ENCODE measurements at places on chromosomes 4 and X.
A peak's percentile ranks its signal among the peaks of the same experiment; 100 is the strongest.

DNA sequence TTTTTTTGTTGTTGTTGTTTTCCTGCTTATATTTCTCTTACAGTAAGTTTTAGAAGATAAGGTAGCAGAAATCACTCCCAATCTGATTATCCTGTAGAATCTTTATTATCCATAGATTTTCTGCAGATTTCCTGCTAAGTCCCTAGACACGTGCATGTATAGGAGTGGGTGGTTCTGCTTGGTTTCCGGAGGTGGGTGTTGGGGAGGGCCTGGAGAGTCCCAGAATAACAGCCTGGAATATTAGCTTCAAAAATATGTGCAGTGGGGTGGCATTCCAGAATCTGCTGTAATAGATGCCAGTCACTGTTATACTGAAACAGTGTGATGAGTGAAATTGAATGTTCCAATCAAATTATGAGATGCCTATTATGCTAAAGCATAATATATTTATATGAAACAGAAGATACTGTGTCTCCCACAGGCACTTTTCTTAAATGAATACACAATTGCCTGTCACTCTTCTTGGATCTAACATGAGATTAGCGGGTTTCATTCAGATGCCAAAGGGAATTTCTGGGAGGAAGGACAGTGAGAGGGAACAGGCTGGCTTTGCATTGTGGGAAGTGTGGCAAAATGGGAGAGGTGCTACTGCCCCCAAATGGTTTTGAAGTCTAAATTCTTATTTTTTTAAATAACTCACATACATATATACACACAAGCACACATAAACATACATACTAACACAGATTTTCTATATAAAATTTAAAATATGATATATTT, 37.6 kb downstream of the C4orf50 start:
- DNase-seq: no peak

DNA sequence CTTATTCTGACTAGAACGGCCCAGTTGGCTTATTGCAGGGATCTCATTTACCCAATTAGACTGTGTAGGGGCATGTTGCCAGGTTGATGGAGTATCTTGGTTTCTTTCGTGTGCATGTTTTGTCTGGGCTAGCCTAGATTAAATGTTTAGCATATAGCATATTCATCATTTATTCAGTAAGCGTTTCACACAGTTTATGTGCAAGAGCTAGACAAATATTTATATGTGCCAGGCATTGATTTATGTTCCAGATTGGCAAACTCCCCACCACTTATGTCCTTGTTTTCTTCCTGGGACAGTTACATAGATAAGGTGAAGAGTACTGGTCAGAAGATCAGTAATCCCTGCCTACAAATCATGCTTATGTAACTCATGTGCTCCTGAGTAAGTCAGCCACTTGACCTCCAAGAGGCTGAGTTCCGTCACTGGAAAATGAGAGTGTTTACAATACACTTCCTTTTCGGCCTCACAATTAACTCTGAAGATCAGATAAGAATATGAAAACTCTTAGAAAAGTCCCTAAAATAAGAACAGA, 57.2 kb downstream of the RUFY3 start:
- DNase-seq: no peak

DNA sequence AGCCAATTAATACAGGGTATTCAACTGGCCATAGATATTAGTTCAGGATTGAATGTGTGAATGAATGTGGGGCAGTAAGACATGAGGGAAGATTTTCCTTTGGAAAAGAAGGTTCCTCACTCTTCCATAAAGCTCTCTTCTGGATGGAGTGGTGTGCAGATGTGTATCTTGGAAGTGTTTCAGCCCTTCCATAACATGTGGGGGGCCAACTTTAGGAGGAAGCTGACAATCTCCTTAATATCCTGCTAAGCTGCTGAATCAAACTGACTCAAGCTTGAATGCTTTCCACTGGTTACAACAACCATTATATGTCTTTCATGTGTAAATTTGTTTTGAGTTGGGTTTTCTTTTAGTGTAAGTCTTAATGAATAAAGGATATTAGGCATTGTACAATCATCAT, 40.3 kb downstream of the FANCB start:
- DNase-seq: no peak

DNA sequence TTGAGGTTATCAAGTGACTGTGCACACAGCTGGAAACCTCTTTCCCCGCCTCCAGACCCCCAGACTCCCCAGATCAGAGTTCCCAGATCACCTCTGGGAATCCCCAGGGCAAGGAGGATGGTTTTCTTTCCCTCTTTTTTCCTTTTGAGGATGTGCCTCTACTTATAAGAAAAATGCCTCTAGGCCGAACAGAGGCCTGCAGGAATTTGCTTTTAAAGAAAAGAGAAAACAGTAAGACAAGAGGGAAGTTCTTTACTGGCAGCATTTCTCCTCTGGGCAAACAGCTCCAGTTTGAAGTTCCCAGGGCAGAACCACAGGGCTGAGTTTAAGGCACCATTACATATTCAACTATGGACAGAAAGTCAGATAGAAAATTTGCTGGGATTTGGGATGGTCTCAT, 837.9 kb upstream of the LCORL start:
- DNase-seq: no peak

- no peak for DNase-seq
Measured at GRCh38 chr4:4247696-4248028, 361 bp downstream of the TMEM128 start.

- no peak for DNase-seq
Measured at GRCh38 chr4:174550541-174550940, 28.3 kb upstream of the HPGD start.

DNA sequence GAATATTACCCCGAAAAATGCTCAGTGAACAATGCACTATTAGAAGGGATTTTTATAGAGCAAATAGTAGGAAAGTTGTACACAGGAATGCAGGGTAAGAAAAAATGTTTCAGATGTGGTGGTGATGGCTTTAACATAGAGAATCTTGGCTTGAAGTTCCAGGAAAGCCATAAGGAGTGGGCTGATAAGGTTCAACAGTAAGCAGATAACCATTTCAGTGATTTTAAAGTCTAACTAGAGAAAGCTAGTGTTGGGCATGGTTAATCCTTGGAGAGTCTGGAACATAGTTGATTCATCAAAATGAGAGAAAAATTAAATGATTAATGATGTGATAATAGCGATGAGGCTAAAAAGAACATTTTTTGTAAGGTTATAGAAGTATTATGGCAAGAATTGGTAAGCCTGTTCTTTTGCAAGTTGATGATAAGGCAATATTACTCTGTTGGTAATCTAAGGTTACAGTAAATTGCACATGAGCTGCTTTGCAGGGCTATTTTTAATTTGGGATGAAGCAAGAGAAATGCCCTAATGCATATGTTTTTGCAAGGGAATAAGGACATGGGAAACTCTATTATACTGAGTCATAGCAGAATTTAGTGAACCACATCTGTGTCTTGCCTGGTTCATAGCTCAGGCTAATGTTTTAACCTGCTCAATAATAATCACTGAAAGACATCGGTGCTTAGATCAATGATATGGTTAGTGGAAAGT, 44.3 kb downstream of the GALNTL6 start:
- no peak for DNase-seq

DNA sequence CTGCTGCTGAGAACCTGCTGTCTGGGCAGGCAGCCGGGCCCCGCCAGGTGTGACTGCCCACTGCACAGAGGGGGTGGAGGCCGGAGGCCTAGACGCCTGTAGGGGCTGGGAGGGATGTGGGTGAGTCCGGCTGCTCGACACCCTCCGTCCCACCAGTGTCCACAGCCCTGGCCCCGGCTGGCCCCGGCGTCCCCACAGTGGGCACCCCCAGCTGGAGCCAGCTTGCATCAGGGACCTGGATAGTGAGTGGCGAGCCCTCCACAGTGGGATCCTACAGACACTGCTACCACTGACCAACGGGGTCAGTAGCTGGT, 34.7 kb upstream of the SPON2 start:
- DNase-seq: no peak

DNA sequence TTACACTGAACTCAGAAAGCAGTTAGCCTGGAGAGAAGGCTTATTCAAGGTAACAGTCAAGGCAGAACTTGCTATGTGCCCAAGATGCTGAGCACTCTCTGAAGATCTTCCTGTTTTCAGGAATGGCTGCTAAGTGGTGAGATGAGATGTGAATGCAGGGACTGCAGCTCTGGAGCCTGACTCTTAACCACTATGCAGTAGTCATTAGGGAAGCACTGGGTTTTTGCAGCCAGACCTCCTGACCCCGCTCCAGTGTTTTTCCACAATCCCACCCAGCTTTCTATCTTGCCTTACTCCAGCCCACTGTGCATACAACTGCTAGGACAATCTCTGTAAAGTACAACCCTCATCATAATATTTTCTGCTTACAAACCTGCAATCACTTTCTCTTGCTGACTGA, 95.2 kb upstream of the LNX1 start:
- DNase-seq: no peak

DNA sequence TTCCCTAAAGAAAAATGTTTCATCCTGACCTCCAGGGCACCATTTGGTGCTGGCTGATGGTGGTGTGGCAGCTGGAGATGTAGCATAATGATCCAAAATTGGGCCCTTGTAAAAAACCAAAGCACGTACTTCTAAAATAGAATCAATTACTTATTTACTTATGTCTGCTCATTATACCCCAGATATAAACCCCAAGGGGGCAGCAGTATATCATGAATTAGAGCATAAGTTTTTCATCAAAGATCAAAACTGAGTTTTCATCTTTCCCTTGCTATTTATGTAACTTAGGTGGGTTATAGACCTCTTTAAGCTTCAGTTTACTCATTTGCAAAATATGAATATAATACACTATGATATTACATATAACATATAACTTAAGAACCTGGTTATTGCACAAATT, 241.1 kb downstream of the TACR3 start:
- DNase-seq: no peak

DNA sequence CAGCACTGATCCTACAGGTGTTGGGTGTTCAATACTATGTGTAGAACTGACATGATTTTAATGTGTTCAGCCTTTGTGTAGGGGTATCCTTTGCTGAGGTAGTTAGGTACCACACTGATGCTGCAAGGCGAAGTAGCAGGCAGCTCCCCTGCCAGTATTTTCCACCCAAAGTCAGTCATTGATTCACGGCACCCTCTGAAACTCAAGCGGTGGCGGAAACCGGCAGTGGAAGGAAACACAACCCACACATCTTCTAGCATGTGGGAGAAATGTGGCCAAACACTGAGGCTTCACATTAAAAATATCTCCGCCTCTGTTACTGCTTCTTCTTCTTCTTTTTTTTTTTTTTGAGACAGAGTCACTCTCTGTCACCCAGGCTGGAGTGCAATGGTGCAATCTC, 126.3 kb downstream of the AASDH start:
- DNase-seq: peak; percentile 19

DNA sequence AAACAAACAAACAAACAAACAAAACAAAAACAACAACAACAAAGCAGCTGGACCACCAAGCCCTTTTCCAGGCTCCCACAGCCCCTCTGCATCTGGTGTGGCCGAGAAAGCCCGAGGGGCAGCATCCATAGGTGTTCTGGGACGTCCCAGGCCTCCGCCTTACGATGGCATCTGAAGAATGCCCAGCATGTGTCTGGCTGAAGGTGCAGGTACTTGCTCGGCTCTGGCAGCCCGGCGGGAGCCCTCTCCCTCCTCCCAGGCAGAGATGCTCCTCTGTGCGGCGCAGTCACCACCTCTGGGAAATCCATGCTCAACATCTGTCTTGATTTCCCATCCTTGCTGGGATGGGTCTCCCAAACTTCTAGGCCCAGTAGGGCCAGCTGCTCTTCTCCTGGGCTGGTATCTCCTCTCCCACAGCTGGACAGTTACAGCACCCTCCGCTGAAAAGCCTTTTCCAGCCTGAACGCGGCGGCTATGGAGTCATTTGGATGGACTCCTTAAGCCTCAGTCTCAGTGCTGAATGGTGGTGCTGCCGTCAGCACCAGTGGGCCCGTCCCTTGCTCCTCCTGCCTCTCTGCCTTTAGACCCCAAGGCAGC, 4.3 kb downstream of the PSAPL1 start:
- DNase-seq: no peak

DNA sequence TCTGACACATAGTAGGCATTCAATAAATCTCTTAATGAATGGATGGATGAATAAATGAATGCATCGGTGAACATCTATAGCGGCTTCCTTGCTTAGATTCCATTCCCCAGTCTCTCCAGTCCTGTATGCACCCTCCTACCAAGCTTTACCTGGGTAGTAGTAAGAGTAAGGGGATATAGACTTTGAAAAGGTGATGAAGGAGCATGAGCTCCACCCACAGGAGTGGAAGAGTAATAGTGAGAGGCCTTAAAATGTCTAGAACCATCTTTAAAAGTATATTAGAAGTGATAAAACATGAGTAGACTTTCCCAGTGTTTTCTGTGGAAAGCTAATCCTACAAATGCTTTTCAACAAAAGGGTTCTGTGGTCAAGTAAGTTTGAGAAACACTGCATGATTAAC, 35.5 kb upstream of the GPC3 start:
- no peak for DNase-seq

DNA sequence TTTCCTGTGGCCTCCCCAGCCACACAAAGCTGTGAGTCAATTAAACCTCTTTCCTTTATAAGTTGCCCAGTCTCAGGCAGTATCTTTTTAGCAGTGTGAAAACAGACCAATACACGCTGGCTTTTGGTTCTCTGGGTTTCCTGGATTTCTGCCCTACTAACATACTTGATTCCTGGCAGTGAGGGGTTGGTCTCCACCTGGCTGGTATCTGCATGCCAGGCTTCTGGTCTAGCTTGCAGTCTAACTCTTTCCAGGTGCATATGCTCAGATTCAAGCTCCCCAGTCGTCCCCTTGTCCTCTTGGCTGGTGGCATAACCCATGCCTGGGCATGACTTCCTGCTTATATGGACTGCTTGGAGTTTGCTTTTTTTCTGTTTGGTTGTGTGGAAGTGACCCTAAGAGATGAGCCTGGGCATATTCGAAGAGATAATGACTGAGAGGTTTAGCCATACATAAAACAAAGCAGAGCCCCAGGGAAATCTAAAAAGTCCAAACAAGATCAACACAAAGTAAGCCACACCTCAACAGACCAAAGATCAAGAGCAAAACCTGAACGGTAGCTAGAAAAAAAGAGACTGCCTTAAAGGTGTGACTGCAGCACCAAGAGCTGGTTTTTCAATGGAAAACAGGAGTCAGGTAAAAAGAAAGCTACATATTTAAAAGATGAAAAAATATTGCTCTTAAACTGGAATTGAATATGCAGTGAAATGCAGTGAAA, 102.1 kb upstream of the STS start:
- DNase-seq: no peak

- no peak for DNase-seq
Measured at GRCh38 chrX:136812286-136812685, 31.6 kb upstream of the ARHGEF6 start.

- no peak for DNase-seq
Measured at GRCh38 chr4:5260121-5260520, 208.8 kb downstream of the STK32B start.

DNA sequence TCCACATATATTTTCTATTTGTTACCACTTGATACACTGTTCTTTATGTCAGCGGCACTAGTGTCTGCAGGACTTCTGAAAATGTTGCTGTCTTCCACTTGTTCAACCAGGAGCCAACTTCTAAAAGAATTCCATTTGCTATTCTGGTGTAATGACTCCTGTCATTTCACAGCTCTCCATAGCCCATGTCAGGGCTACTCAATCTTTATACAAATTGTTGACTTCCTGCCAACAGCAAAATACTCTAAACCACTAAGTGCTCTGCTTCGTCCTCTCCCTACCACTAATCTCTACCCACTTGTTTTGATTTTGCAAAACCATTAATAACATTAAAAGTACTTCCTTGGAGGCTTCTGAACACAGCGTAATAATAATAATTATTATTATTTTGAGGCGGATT, 7.2 kb downstream of the CTSO start:
- DNase-seq: no peak

GRCh38 chrX:49266523-49267445, 2.3 kb upstream of the FOXP3 start:
- no peak for DNase-seq

- no peak for DNase-seq
Measured at GRCh38 chr4:147576084-147576483, 41.1 kb upstream of the TMEM184C start.

- no peak for DNase-seq
Measured at GRCh38 chrX:103932133-103932532, 30.3 kb upstream of the TMSB15B start.

Data from stimulated activated CD8-positive, alpha-beta memory T cell treated with anti-CD3 and anti-CD28 coated beads, Interleukin-15, amount 100 ng/mL, for 4 hours (primary cell).